Activated CD8-positive, alpha-beta memory T cell treated with anti-CD3 and anti-CD28 coated beads, Interleukin-2, amount 50 U/mL, for 48 hours (primary cell): ENCODE measurements at places on chromosomes 7 and 10.

- DNase-seq, result no peak
Observed at GRCh38 chr7:80847895-80848294, 71.0 kb downstream of the SEMA3C start.

GRCh38 chr10:111137007-111137406 lies 60.2 kb downstream of the ADRA2A start:
- DNase-seq, result no peak

DNA sequence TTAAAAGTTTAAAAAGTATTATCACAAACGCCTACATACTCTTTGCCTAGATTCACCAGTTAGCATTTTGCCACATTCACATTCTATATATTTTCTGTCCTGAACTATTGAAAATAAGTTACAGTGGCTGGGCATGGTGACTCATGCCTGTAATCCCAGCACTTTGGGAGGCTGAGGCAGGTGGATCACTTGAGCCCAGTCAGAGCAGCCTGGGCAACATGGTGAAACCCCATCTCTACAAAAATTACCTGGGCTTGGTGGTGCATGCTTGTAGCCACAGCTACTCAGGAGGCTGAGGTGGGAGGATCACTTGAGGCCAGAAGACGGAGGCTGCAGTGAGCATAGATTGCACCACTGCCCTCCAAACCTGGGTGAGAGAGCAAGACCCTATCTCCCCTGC lies 5.3 kb downstream of the ARPC1A start:
- peak; percentile 56 for DNase-seq

GRCh38 chr10:79248341-79249185 lies 98.7 kb upstream of the PPIF start:
- DNase-seq, result no peak

GRCh38 chr10:62388328-62388727 lies 14.2 kb downstream of the ZNF365 start:
- DNase-seq, result no peak

DNA sequence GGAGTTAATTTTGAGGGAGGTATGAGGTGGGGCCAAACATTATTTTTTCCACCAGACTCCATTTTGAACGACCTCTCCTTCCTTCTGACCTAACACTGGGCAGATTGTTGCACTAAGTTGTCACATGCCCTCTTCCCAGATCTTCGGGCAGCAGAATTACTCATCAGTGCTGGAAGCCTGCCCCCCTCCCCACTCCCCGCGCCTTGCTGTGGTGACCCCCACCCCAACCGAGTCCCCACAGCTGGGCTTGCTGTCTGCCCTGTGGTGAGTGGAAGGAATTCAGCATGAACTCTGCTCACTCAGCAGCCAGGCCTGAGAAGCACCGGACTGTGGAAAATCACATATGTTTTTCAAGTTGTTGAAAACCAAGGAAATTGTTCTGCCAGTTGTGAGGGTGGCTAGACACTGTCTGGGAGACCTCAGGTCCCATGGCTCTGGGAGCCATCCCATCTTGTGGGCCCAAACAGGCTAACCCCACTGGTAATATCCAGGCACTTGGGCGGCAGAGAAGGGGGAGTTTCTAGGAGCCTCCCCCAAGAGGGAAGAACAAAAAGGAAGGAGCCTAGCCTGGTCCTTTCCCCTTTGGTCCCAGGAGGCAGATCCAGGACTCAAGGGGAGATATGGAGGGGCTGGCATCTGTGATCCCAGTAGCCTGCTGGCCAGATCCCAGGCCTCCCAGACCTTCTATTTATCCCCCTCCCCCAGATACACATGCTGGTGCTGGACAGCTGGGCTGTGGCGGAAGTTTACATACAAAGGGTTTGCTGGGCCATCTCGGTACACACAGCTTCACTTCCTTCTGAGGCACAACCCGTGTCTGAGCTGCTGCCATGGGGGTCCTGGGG lies 3.5 kb upstream of the AEBP1 start:
- DNase-seq, result no peak

- DNase-seq, result no peak
Observed at GRCh38 chr10:65491799-65492198, 1434.0 kb upstream of the LRRTM3 start.

DNA sequence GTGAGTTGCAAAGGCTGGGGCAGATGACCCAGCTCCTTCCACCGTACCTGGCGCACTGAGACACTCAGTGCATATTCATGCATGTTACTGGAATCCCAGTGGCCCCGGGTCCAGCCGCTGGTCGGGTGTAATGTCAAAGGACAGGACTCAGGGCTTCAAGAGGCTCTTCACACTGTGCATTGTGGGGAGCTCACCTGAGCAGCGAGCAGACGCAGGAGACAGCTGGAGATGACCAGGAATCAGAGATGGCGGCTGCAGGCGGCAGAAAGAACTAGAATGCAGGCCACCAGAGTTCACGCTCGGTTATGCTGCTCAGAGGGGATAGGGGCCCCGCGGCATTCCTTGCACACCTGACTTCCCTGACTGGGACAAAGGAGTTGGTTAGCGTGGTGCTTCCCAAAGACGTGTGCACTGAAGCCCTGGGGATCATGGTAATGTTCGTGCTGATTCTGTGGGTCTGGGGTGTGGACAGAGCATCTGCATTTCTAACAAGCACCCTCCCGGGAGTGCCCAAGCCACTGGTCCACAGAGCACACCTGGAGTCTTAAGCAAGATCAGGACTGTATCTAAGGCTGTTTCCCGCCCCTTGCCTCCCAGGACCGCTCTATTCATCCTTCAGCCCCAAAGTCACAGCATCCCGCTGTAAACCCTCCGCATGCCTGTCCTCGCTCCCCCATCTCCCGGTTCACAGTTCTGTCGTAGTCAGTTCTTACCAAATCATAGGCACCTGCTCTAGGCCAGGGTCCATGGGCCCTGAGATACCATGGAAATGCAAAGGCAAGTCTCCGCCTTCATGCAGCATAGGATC lies 71.0 kb downstream of the MKI67 start:
- DNase-seq, result no peak

DNA sequence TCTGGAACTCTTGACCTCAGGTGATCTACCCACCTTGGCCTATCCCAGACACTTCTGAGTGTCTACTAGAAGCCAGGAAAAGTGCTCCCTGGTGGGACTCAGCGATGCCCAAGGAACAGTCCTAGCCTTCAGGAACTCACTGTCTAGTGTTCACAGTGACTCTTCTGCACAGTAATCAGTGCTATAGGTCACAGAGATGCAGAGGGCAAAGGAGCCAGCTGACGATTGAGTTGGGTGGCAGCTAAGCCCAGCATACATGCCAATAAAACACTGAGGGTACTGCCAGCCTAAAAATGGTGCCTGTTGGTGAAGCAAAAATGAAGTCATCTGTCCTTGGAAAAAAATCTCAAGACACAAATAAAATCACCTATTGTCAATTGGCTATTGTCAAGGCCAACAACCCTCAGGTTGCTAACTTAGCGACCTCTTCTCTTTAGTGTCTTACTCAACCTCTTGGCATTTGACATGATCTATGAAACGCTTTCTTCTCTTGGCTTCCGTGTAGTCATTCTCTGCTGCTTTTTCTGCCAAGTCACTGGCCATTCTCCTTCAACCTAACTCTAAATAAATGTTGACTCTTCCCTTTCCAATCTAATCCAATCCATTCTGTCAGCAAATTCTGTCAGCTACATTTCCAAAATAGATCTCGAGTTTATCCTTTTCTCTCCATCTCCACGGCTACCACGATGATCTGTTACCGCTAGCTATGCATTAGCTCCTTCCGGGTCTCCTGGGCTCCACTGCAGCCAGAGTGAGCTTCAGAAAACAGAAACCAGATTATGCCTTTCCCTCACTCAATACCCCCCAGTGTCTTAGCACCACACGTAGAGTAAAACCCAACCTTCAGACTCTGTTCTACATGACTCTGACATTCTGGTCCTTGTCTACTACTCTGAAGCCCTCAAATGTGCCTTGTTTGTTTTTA lies 99.2 kb downstream of the ATXN7L1 start:
- no peak for DNase-seq

- no peak for DNase-seq
Observed at GRCh38 chr10:124224331-124225028, 131.1 kb upstream of the CHST15 start.

- no peak for DNase-seq
Observed at GRCh38 chr7:33423646-33424020, 294.3 kb downstream of the BBS9 start.

- DNase-seq, result peak; percentile 18
Observed at GRCh38 chr10:71419750-71420149, 23.0 kb downstream of the CDH23 start.

DNA sequence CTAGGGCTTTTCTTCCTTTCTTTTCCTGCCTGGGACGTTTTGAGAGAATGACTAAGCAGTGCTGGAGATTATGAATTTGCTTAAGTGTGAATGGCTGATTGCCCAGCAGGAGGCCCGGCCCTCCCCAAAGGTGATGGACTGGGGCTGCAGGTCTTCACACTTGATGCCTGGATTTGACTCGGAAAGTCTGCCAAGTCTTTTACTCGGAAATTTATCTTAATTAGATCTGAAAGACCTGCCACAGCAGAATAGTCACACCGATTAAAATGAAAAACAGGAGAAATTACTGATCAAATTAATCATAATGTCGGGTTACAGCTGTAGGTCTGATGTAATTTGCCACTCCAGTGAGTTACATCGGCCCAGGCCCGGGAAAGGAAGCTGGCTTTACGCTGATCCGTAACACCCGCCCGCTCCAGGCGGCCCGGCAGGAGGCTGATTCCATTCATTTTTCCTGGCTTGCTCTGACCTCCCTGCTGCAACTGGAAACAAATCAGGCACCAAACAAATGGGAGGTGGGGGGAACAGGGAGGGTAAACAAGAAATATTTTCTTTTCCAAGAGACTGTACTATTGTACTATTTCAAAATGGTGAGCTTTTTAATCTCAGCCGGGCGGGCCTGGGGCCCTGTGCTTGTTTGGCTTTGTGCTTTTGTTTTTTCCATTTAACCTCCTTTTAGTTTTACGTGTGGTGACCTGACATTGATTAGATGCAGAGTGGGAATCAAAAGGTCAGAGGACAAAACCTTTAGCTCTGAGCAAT lies 212.4 kb upstream of the YAE1 start:
- DNase-seq, result no peak

- no peak for DNase-seq
Observed at GRCh38 chr10:963655-964054, 24.6 kb upstream of the GTPBP4 start.

GRCh38 chr7:87147500-87147899 lies 4.8 kb upstream of the DMTF1 start:
- DNase-seq, result no peak

DNA sequence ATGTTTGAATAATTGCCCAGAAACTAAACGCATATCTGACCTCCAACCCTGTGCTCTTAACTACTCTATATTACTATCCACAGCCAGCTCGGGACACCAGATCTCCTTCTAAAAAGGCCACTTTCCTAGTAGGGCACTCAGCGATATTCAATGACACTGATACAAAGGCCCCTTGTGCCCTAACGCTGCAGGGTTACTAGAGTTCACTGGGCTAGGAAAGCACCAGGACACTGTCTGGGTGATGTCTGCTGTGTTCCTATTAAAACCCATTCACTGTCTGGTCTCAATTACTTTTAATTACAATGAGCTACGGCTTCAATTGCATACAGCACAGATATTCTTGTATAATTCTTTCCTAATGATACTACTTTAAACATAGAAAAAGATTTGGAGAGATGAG lies 91.7 kb downstream of the SORCS1 start:
- no peak for DNase-seq

GRCh38 chr7:4143511-4144171 lies 538.5 kb upstream of the FOXK1 start:
- no peak for DNase-seq

DNA sequence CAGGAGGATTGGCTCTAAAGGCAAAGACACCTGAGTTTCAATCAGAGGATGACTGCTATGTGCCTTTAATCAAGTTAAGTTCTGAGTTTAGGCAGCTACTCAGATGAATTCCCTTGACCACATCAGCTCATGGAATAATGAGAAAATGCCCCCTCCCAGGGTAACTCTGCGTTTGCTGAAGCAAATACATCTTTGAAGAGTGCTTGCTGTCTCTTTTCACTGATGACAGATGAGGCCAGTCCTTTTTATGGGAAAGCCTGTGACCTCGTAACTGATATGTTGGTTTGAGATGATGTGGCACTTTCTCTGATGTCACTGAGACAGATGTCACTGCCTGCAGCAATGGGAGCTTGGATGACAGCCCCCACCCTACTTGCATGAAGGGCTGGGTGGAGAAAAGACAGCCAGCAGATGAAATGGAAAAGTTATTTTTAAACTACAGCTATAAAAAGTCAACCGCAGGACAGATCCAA lies 43.7 kb upstream of the DGKI start:
- DNase-seq, result no peak

DNA sequence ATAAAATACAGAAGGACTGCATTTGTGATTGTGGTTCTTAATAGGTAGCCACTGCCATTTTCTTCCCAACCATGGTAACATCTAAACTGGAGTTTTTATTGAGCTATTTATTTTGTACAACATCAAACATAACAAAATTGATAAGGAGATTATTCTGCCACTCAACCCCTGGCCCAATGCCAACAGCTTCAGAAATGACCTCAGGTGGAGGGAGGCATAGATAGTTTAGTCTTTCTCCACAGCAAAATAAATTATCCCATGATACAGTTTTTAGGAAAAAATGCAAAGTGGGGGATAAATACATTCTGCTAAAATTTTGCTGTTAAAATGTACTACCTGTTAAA lies 57.6 kb downstream of the LRRTM3 start:
- no peak for DNase-seq

- no peak for DNase-seq
Observed at GRCh38 chr7:102832674-102833073, 80.1 kb upstream of the LRRC17 start.

DNA sequence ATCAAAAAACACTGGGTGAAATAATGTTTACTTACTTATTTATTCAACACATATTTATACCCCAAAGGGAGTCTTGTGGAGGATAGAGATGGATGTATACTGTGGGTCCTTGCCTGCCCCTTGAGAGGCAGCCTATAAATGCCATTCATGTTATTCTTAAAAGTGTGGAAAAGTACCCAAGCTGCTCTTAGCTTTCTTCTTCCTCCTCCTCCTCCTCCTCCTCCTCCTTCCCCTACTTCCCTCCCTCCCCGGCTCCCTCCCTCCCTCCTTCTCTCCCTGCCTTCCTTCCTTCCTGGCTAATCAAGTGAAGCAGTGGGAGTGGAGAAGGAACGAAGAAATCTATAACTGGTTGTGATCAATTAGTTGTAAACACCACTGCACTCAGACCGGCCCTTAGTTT lies 21.2 kb upstream of the IGF2BP3 start:
- no peak for DNase-seq

DNA sequence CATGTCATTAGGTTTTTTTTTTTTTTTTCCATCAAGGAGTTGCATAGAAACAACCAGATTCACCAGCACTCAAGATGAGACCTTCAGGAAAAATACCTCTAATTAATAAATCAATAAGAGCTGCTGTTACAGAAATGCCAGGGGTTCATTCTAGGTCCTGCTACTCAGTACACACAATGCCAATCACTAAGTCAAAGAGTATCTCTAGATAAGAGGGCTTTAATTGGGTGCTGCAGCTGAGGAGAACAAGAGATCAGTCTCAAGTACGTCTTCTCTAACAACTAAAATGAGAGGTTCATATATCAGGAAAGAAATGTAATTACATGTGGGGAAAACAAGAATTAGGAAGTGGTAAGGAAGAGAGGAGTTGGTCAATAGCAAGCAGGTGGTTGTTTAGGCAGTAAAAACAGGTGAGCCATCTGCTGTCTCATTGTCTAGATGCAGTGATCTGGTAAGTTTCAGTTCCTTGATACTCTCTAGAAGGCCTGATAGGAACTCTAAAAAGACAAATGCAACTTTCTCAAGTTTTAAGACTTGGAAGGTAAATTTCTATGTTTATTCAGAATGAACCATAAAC lies 272.9 kb upstream of the ZWINT start:
- no peak for DNase-seq

- no peak for DNase-seq
Observed at GRCh38 chr7:1156782-1157535, 3.0 kb downstream of the ZFAND2A start.
